ENCODE measurements at places on chromosomes 3 and 15.

- DNase-seq = no peak
These were observed 348.6 kb upstream of the CDIN1 start for GRCh38 chr15:36230776-36231175.

GRCh38 chr3:30554317-30554690 is 52.1 kb upstream of the TGFBR2 start:
- DNase-seq = no peak

DNA sequence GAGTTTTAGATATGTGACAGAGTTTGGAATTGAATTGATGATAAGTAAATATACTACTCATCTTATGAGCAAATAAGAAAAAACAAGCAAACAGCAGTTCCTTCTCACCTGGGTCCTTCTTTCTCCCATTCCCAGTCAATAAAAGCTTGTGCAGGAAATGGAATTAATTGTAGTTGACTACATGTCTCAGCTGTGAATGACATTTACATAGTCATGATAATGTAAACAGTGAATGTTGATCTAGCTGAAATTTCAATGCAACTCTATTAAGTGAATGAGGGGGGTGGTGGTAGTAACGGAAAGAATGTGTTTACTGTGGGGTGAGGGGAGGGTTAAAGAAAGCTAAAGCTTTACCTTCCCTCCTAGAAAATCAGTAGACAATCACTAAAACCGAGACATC is 76.2 kb downstream of the NFKBIZ start:
- no peak for DNase-seq

DNA sequence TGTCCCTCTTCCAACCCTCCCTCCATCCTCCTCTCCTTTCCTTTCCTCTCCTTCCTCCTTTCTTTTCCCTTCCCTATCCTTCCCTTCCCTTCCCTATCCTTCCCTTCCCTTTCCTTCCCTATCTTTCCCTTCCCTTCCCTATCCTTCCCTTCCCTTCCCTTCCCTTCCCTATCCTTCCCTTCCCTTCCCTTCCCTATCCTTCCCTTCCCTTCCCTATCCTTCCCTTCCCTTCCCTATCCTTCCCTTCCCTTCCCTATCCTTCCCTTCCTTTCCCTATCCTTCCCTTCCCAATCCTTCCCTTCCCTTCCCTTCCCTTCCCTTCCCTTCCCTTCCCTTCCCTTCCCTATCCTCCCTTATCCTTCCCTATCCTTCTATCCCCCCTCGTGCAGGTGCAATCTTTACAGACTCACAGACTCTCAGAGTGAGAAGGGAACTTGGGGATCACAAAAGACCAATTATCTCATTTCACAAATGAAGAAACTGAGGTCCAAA is 31.5 kb downstream of the RASGRF1 start:
- no peak for DNase-seq

DNA sequence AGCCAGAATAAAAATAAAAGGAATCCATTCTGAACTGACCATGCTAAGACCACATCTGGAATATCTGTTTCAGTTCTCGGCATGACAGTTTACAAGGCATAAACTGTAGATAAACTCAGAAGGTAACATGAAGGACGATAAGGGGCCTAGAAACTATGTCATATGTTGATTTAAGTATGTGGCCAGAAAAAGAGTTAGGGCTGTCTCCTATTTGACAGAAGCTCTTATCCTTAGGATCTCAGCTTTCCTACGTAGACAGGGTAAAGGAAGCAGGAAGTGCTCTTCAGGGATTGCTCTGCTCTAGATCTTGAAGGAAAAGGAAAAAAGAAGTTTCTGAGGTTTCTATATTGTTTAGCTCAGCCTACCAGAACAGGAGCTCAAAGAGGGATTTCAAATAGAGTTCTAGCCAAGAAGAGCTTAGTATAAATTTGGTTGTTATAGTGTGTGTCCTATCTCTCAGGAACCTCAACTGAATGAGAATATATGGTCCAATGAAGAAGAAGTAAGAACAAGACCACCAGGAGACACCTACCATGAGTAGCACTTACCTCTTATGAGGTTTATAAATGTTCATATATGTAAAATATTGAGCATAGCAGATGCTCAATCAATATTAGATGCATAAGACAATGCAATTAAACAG is 59.2 kb downstream of the TP53BP1 start:
- DNase-seq = no peak

- DNase-seq = no peak
These were observed 117.9 kb downstream of the CORO2B start for GRCh38 chr15:68696414-68697363.

DNA sequence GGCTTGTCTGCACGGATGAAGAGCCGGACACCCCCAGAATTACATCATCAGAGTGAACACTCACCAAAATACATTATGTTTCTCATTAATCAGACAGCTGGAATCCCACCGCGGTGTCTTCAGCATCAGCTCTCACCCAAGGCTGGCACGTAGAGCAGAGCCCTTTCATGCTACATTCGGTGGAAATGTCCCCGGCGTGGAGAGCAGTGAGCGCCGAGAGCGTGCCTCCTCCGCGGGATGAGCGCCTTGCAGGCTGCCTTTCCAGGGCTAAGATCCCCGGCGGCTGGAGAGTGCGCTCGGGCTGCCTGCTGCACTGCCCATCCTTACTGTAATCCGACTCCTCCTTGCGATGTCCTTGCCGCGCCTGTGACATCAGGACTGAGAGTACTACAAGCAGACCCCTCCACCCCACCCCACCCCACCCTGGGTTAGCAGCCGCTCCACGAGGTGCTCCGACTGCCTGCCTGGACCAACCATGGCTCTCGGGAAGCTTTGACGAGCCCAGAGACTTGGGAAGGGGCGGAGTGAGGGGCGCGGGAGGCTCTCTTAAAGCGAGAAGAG is at the start of gene ZNF385D:
Gene ZNF385D, minus strand, starts transcription at position 380 of the 561 bp plus-strand sequence. Its CDS starts 294 bp downstream, at position 86.
- no peak for DNase-seq

Measured in Jurkat, Clone E6-1 (cell line).